GM23338 (cell line): ENCODE measurements at places on chromosomes 7 and 10. TPM values are rescaled to one million over a fixed set of nuclear protein-coding genes. Genes with fewer than 3 reads are reported as not detected.
A peak's percentile ranks its signal among the peaks of the same experiment; 100 is the strongest.

DNA sequence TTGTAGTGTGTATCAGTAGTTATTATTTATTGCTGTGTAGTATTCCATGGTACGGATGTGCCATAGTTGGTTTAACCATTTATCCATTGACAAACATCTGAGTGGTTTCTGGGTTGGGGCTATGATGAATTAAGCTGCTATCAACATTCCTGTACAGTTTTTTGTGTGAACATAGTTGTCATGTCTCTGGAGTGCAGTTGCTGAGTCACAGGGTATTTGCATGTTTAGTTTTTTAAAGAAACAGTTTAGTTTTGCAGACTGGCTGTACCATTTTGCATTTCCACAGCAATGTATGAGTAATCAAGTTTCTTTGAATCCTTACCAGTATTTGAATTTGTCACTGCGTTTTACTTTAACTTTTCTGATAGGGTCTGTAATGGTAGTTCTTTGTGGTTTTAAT lies 516.7 kb upstream of the CELF2 start:
- H3K4me3 ChIP-seq, result no peak overlapping the region
- no peaks in the 10 kb centered on the region for H3K27me3 ChIP-seq
- no peak for DNase-seq
- no peak overlapping the region for H3K27ac ChIP-seq
- H3K36me3 ChIP-seq, result no peaks in the 10 kb centered on the region

- peaks cover 9% of the 10 kb centered on the region for H3K4me1 ChIP-seq
- no peaks in the 10 kb centered on the region for H3K27me3 ChIP-seq
- H3K36me3 ChIP-seq, result no peaks in the 10 kb centered on the region
- H3K27ac ChIP-seq, result no peak overlapping the region
- no peak overlapping the region for H3K4me3 ChIP-seq
Measured at GRCh38 chr10:133537546-133538545, 10.7 kb downstream of the CYP2E1 start.

DNA sequence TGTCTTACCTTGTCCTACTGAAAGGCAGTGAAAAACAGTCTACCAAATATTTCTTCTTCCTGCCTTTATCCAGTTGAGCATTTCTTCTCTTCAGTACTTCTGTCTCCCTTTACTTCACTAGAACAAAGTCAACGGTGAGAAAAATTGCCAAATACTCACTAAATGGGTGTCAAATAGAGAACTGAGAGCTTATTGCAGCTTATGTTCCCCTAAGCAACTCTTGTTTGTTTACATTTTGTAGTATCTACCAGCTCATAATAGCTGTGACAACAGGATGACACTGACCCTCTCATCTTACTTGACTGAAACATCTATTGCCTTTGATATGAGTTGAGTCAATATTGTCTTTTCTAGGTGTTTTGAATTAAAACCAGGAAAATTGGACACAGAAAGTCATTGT lies 327.9 kb upstream of the SORCS1 start:
- no peaks in the 10 kb centered on the region for H3K27me3 ChIP-seq
- H3K4me1 ChIP-seq, result no peaks in the 10 kb centered on the region
- DNase-seq, result no peak
- H3K36me3 ChIP-seq, result no peaks in the 10 kb centered on the region
- no peak overlapping the region for H3K4me3 ChIP-seq

DNA sequence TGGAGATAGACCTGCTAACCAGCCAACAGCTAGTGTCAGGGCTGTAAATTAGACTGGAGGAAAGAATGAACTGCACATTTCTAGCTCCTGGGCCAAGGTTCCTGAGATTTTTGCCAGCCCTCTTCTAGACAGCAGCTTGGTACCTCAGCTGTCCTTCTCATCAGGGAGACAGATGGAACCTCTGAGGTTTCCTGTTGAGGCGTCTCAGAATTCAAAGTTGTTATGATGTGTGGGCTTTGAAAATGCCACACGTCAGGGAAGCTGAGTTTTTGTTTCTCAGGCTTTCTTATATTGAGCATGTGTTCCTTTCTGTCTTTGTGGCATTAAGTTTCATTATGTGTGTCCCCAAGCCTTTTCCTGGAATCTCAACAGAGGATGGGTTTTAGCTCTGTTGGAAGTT lies 736.6 kb downstream of the AUTS2 start:
- H3K27ac ChIP-seq, result no peak overlapping the region
- no peaks in the 10 kb centered on the region for H3K36me3 ChIP-seq
- H3K4me1 ChIP-seq, result no peaks in the 10 kb centered on the region

Gene H2BK1
- not detected in 2 replicates for total RNA-seq

- DNase-seq, result peak; percentile 43
- no peak overlapping the region for H3K4me3 ChIP-seq
- no peak overlapping the region for H3K27ac ChIP-seq
- H3K36me3 ChIP-seq, result no peaks in the 10 kb centered on the region
- H3K27me3 ChIP-seq, result no peaks in the 10 kb centered on the region
Measured at GRCh38 chr10:24451325-24451820, 242.4 kb downstream of the KIAA1217 start.

DNA sequence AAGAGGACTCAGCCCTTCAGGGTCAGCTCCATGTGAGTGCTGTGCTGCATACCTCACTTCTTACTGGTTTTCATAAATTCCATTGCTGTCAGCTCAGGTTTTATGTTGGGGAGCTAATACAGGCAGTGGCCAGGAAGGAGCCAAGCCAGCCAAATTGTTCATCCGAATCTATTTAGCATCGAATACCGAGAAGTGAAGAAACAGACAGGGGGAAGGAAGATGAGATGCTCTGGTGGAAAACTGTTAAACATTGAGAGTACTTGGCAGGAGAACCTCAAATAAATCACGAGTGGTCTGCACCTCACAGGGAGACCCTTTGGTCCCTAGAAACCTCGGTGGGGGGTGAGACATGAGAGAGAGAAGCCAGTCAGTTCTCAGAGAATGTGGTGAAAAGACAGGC lies 196.0 kb upstream of the TMEM72 start:
- no peaks in the 10 kb centered on the region for H3K27me3 ChIP-seq
- H3K36me3 ChIP-seq, result no peaks in the 10 kb centered on the region
- no peak overlapping the region for H3K27ac ChIP-seq
- DNase-seq, result no peak
- H3K4me3 ChIP-seq, result no peak overlapping the region

- H3K27me3 ChIP-seq, result no peaks in the 10 kb centered on the region
- H3K4me3 ChIP-seq, result no peak overlapping the region
- DNase-seq, result no peak
- peaks cover 6% of the 10 kb centered on the region; the same call in 1 of the 2 replicates for H3K4me1 ChIP-seq
- no peak overlapping the region for H3K27ac ChIP-seq
- H3K36me3 ChIP-seq, result no peaks in the 10 kb centered on the region
Measured at GRCh38 chr10:78584681-78585080, 484.1 kb upstream of the ZMIZ1 start.

Gene COL13A1
- total RNA-seq, result 7.1 and 8.6 TPM in 2 replicates

Gene AGAP3
- total RNA-seq, result 32.2 and 39.2 TPM in 2 replicates

- no peaks in the 10 kb centered on the region for H3K36me3 ChIP-seq
- H3K4me1 ChIP-seq, result no peaks in the 10 kb centered on the region
- DNase-seq, result no peak
Measured at GRCh38 chr10:104589871-104590270, 51.2 kb upstream of the SORCS3 start.

Gene GPER1
- total RNA-seq, result 2.8 TPM in 1 of 2 replicates, not detected in the other

GRCh38 chr7:116497708-116498107 lies 1.8 kb upstream of the CAV2 start:
- H3K27ac ChIP-seq, result no peak overlapping the region
- no peak for DNase-seq
- H3K27me3 ChIP-seq, result peaks cover 30% of the 10 kb centered on the region
- H3K4me1 ChIP-seq, result peaks cover 11% of the 10 kb centered on the region
- H3K36me3 ChIP-seq, result no peaks in the 10 kb centered on the region

Gene C10orf105
- 0.17 and 0.19 TPM in 2 replicates for total RNA-seq

DNA sequence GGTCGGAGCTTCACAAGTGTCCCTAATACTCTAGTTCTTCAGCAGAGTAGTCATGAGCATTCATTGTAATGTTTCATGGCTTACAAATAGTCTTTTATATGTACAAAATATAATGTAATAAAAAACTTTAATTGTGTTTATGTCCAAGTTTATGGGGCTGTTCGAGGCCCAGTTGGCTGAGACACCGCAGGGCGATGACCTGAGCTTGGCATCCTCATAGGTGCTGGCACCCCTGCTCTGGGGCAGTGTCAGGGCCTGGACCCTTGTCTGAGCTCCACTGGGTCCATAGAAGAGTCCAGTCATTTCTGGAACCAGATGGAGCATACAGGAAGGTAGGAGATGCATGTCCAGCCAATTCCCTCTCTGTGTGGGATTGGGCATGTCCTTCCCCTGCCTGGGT lies 12.9 kb upstream of the ZMIZ1 start:
- H3K27ac ChIP-seq, result no peak overlapping the region
- no peaks in the 10 kb centered on the region for H3K27me3 ChIP-seq
- no peaks in the 10 kb centered on the region for H3K36me3 ChIP-seq
- H3K4me1 ChIP-seq, result peaks cover 21% of the 10 kb centered on the region
- H3K4me3 ChIP-seq, result no peak overlapping the region

Gene CPVL
- total RNA-seq, result 33.3 and 37.8 TPM in 2 replicates

Gene OGDHL
- 15.5 and 17.6 TPM in 2 replicates for total RNA-seq

Gene CYP3A7
- total RNA-seq, result not detected in 2 replicates

DNA sequence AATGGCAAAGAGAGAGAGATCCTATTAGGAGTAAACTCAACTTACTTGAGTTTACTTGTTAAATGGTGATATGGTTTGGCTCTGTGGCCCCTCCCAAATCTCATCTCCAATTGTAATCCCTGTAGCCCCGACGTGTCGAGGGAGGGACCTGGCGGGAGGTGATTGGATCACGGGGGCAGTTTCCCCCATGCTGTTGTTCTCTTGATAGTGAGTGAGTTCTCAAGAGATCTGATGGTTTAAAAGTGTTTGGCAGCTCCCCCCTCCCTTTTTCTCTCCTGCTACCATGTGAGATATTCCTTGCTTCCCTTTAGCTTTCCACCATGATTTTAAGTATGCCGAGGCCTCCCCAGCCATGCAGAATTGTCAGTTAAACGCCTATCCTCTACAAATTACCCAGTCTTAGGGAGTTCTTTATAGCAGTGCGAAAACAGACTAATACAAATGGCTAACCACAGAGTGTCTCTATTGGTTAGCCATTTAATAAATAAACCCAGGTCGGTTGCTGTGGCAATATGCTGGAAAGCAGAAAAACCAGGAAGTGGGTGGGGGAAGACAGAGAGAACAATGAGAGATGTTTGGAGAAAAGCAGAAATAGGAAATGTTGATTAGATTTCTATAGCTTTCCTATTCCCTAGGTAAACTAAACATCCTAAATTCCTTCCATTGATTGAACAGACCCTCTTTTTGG lies 3.0 kb upstream of the STMP1 start:
- H3K36me3 ChIP-seq, result no peaks in the 10 kb centered on the region
- H3K4me3 ChIP-seq, result no peak overlapping the region
- no peak for DNase-seq
- H3K27me3 ChIP-seq, result no peaks in the 10 kb centered on the region
- H3K27ac ChIP-seq, result no peak overlapping the region
- peaks cover 14% of the 10 kb centered on the region for H3K4me1 ChIP-seq
